NCI-H2171 treated with DMSO at 0.1 percent for 48 hours (cell line): ENCODE measurements at places on chromosomes 11 and 22.

- no peak for DNase-seq
These were observed 42.2 kb downstream of the UBASH3B start for GRCh38 chr11:122697636-122698167.

DNA sequence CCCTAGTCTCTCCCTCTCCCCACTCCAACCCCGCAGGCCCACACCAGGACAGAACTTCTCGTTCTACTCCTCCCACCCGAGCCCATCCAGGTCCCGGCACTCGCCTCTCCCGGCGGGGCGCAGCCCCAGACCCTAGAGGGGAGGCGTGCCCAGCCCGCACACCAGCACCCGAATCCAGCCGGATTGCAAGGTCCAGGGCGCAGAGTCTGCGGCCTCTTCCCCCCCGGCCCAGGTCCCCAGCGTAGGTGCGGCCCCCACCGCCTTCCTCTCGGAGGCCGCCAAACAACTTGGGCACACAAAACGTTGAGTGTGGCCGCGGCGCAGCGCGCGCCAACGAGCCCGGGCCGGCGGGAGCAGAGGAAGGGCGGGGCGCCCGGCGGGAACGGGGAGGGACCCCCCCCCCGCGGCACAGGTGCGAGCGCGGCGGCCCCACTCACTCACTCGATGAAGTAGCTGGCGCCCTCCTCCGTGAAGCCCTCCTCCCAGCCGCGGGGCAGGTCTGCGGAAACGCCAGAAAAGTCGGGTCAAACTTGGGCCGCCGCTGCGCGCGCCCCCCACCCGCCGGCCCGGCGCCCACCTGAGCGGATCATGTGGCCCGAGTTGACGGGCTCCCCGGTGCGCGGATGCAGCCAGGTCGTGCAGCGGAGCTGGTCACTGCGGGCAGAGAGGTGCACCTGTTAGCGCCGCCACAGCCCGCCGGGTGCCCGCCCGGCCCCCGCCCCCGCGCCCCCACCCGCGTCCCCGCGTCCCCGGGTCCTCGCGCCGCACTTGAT, 480 bp downstream of the PLEKHA7 start:
- no peak for DNase-seq

- no peak for DNase-seq
These were observed 92.9 kb upstream of the PARVA start for GRCh38 chr11:12284316-12285050.

- no peak for DNase-seq
These were observed 79.3 kb upstream of the SORL1 start for GRCh38 chr11:121372671-121373429.

DNA sequence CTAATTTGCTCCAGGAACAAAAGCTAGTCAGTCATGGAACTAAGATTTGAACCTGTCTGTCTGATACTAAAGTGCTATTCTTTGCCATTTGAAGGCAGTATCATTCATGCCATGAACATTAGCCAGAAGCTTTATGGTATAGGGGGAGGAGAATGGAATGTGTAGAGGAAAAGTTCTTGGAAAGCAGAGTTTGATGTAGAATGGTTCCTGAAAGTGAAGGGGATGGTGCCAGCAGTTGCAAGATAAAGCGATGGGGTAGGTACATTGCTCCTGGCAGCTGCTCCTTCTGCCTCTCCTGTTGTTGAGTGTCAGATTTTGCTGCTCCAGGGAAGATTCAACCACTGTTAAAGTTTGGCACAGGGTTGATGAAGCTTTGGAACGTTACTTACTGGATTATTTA, 53.4 kb downstream of the ARHGAP42 start:
- DNase-seq = no peak

DNA sequence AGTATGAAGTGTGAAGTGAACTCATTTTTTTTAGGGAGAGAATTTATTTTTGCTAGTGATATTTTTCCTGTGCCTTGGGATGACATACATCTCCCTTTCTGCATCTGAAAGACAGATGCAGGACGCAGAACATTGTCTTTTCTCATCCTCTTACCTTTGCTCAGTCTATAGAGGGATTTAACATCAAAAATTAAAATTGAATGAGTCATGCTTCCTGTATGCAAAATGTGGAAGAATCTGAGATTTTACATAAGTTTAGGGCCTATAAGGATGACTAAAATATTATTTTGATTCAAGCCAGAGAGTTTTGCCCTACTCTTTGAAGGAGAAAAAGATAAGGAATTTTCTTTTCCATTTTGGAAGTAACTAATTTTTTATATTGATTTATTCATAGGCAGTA, 27.3 kb downstream of the XRCC6 start:
- no peak for DNase-seq

- DNase-seq = peak; percentile 33
These were observed 90.4 kb upstream of the YWHAH start for GRCh38 chr22:31853736-31854495.
